ENCODE measurements at places on chromosomes 1 and 21.
A peak's percentile ranks its signal among the peaks of the same experiment; 100 is the strongest.

DNA sequence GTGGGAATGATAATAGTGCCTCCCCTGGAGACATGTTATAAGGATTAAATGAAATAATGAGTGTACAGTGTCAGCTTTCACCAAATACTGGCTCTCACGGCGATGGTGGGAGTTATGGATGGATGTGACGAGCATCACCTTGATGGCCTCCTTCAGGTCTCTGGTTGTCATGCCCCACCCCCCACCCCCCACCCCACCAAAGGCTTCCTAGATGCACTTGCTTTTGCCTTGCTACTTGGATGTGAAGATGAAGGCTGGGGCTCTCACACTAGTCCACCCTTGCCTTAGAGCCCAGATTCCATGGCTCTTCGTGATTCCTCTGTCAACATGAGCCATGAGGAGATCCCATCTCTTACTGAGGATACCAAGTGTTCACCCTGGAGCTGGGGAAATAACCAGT is 412.3 kb downstream of the NPHP4 start:
- DNase-seq = no peak

GRCh38 chr1:234658138-234658537 is 48.2 kb upstream of the IRF2BP2 start:
- DNase-seq = peak; percentile 68

- peak; percentile 82 for DNase-seq
These were observed 1.2 kb downstream of the HHIPL2 start for GRCh38 chr1:222546548-222547259.

DNA sequence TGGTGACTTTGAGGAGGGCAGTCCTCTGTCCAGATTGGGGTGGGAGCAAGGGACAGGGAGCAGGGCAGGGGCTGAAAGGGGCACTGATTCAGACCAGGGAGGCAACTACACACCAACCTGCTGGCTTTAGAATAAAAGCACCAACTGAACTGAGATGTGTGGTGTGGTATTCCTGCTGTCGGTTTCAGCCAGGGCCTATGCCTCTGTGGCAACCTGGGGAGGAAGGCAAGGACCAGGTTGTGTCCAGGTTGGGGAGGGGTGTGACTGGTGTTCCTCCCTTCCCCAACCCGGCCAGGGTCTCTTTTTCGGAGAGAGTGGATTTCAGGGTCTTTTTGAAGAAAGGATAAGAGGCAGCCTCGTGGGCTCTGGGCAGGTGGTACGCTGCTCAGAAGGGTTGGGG is 6.3 kb downstream of the PROK1 start:
- DNase-seq = no peak

- DNase-seq = no peak
These were observed 572 bp downstream of the ATP1B1 start for GRCh38 chr1:169106921-169107602.
